ENCODE measurements at places on chromosomes 2 and 18. TPM values are rescaled to one million over a fixed set of nuclear protein-coding genes. Genes with fewer than 3 reads are reported as not detected.

SERPINB3 gene
- total RNA-seq, result not detected

DNER gene
- 3.0 TPM for total RNA-seq

ESPNL gene
- total RNA-seq, result 5.2 TPM

NMUR1 gene
- not detected for total RNA-seq

PLEKHB2 gene
- total RNA-seq, result 54.5 TPM

SRSF7 gene
- total RNA-seq, result 143 TPM

C2orf78 gene
- not detected for total RNA-seq

GPN1 gene
- total RNA-seq, result 44.9 TPM

DIPK1C gene
- not detected for total RNA-seq

UGT1A5 gene
- total RNA-seq, result not detected

AOX1 gene
- total RNA-seq, result 36.7 TPM

SULT1C2 gene
- total RNA-seq, result under 0.01 TPM

UPP2 gene
- total RNA-seq, result not detected

ABCB6 gene
- 15.5 TPM for total RNA-seq

TACR1 gene
- not detected for total RNA-seq

LAMA1 gene
- 6.2 TPM for total RNA-seq

FIGN gene
- 0.74 TPM for total RNA-seq

TMEM150A gene
- 10.7 TPM for total RNA-seq

VSNL1 gene
- total RNA-seq, result 1.0 TPM

HEATR5B gene
- total RNA-seq, result 10.0 TPM

GKN1 gene
- not detected for total RNA-seq

SP9 gene
- total RNA-seq, result not detected

RFX8 gene
- 4.2 TPM for total RNA-seq

GAL3ST2 gene
- total RNA-seq, result not detected

Data from bronchus fibroblast of lung (primary cell).